Heart right ventricle (tissue), 16 donors: ENCODE measurements at places on chromosomes 6 and 20.

- H3K4me3 ChIP-seq, result no peak overlapping the region
- peak; percentile 30 for DNase-seq
- H3K27ac ChIP-seq, result peak overlapping the region; percentile 57
- H3K4me1 ChIP-seq, result peaks cover 27% of the 10 kb centered on the region
- no peaks in the 10 kb centered on the region for H3K36me3 ChIP-seq
These were observed 2.1 kb downstream of the RAET1E start for GRCh38 chr6:149895833-149896271.

GRCh38 chr20:49280463-49281058 is 2.7 kb upstream of the ZNFX1 start:
- peaks cover 15% of the 10 kb centered on the region for H3K36me3 ChIP-seq
- no peak for DNase-seq
- peaks cover 61% of the 10 kb centered on the region for H3K4me1 ChIP-seq
- peak overlapping the region; percentile 98 for H3K27ac ChIP-seq

GRCh38 chr6:82989736-82990290 is 75.8 kb downstream of the UBE3D start:
- H3K4me1 ChIP-seq, result no peaks in the 10 kb centered on the region
- no peak overlapping the region for H3K4me3 ChIP-seq
- H3K36me3 ChIP-seq, result no peaks in the 10 kb centered on the region
- DNase-seq, result no peak
- H3K27me3 ChIP-seq, result no peaks in the 10 kb centered on the region

- DNase-seq, result no peak
- peak overlapping the region; percentile 0 for H3K4me3 ChIP-seq
- peaks cover 50% of the 10 kb centered on the region for H3K4me1 ChIP-seq
- no peak overlapping the region for H3K27ac ChIP-seq
- H3K27me3 ChIP-seq, result no peaks in the 10 kb centered on the region
These were observed 84.2 kb downstream of the EPB41L2 start for GRCh38 chr6:130978660-130979396.

DNA sequence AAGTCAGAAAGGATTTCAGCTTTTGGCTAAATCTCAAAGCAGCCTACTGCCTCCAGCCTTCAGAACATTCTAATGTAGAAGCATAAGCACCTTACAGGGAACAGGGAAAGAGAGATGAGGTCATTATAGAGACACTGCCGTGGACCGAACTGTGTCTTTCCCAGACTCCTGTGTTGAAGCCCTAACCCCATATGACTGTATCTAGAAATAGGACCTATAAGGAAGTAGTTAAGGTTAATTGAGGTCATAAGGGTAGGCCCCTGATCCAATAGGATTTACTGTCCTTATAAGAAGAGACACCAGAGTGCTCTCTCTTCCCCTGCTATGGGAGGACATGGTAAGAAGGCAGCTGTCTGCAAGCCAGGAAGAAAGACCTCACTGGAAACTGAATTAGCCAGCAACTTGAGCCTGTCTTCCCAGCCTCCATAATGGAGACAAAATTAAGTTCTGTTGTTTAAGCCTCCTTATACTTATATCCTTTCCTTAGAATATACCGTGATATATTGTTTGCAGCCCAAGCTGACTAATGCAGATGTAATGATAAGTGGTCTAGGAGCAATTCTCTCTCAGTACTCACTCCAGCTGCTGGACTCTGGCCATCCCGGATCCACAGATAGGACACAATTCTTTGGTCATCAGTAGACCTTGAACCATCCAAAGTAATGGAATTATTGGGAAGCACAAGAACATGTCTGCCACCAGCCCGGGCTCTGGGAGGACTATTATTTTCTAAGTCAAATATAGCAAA is 71.4 kb downstream of the ALDH5A1 start:
- no peak overlapping the region for H3K4me3 ChIP-seq
- H3K27ac ChIP-seq, result no peak overlapping the region
- H3K27me3 ChIP-seq, result no peaks in the 10 kb centered on the region
- H3K4me1 ChIP-seq, result no peaks in the 10 kb centered on the region
- DNase-seq, result no peak

- H3K4me1 ChIP-seq, result no peaks in the 10 kb centered on the region
- no peak overlapping the region for H3K27ac ChIP-seq
- peaks cover 100% of the 10 kb centered on the region for H3K27me3 ChIP-seq
- no peak for DNase-seq
These were observed 25.2 kb downstream of the TFAP2B start for GRCh38 chr6:50843842-50844241.

- no peaks in the 10 kb centered on the region for H3K36me3 ChIP-seq
- H3K4me3 ChIP-seq, result no peak overlapping the region
- DNase-seq, result peak; percentile 72
- H3K4me1 ChIP-seq, result no peaks in the 10 kb centered on the region
- no peak overlapping the region for H3K27ac ChIP-seq
- H3K27me3 ChIP-seq, result peaks cover 50% of the 10 kb centered on the region
These were observed 7.4 kb upstream of the BPIFA3 start for GRCh38 chr20:33209789-33210188.

GRCh38 chr6:37305841-37306425 is 47.9 kb upstream of the RNF8 start:
- DNase-seq, result no peak
- peaks cover 7% of the 10 kb centered on the region for H3K36me3 ChIP-seq
- no peaks in the 10 kb centered on the region for H3K4me1 ChIP-seq
- no peak overlapping the region for H3K27ac ChIP-seq
- no peak overlapping the region for H3K4me3 ChIP-seq

DNA sequence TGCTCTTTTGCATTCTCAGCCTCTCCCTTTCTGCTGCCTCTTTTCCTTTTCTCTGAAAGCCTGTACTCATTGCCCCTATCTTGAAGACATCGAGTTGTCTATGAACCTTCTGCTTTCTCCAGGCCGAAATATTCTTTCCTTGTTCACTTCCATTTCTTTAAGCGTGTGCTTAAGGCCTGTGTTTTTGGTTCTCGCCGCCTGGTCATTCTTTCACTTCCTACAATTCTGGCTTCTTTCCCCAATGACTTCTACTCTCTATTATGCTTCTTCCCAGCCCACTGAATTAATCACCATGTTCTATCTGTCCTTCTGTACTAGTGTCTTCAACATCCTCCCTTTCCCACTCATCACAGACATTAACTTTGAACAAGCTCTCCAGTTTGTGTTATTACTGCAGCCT is 69.6 kb downstream of the C6orf52 start:
- H3K4me1 ChIP-seq, result no peaks in the 10 kb centered on the region
- no peak for DNase-seq
- H3K27me3 ChIP-seq, result no peaks in the 10 kb centered on the region

GRCh38 chr6:138287144-138287955 is 69.1 kb upstream of the PBOV1 start:
- DNase-seq, result no peak
- no peak overlapping the region for H3K4me3 ChIP-seq
- H3K27ac ChIP-seq, result no peak overlapping the region

DNA sequence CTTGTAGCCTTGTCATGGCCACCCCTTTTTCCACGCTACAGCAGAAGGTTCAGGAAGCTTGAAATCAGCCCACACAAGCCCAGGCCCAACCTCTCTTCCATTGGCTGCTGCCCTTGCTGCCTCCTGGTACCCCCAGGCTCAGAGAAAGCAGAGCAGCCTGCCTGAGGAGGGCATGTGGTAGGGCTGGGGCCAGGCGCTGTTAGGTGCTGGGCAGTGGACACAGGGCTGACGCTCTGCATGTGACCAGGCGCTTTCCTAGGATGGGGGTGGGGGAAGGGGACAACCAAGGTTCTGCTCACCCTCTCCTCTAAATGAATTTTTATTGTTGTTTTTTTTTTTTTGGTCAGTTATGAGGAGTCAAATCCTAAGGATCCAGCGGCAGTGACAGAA is 36.3 kb upstream of the ID1 start:
- peaks cover 56% of the 10 kb centered on the region for H3K4me1 ChIP-seq
- H3K36me3 ChIP-seq, result no peaks in the 10 kb centered on the region
- H3K27me3 ChIP-seq, result no peaks in the 10 kb centered on the region

GRCh38 chr6:127073222-127073621 is 45.2 kb upstream of the RSPO3 start:
- no peaks in the 10 kb centered on the region for H3K27me3 ChIP-seq
- no peaks in the 10 kb centered on the region for H3K4me1 ChIP-seq
- no peak overlapping the region for H3K4me3 ChIP-seq
- no peak overlapping the region for H3K27ac ChIP-seq
- H3K36me3 ChIP-seq, result no peaks in the 10 kb centered on the region
- DNase-seq, result no peak

DNA sequence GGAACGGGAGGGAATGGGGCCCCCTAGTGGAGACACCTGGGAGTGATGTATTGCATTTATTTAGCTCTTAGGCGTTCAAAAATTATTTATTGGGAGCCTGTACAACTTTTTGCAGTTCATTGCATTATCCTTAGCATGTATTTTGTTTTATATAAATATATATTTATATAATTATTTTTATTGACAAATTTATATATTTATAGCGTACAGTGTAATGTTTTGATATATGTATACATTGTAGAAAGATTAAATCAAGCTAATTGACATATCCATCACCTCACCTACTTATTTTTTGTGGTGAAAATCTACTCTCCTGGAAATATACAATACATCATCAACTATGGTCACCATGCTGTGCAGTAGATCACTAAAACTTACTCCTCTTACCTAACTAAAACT is 975 bp downstream of the SIRT5 start:
- H3K27ac ChIP-seq, result peak overlapping the region; percentile 99
- DNase-seq, result no peak
- peaks cover 4% of the 10 kb centered on the region for H3K4me1 ChIP-seq
- H3K36me3 ChIP-seq, result no peaks in the 10 kb centered on the region
- H3K27me3 ChIP-seq, result no peaks in the 10 kb centered on the region

GRCh38 chr6:4923081-4923480 is 80.8 kb downstream of the RPP40 start:
- peaks cover 18% of the 10 kb centered on the region for H3K4me1 ChIP-seq
- H3K36me3 ChIP-seq, result no peaks in the 10 kb centered on the region
- no peak overlapping the region for H3K4me3 ChIP-seq
- H3K27ac ChIP-seq, result no peak overlapping the region

DNA sequence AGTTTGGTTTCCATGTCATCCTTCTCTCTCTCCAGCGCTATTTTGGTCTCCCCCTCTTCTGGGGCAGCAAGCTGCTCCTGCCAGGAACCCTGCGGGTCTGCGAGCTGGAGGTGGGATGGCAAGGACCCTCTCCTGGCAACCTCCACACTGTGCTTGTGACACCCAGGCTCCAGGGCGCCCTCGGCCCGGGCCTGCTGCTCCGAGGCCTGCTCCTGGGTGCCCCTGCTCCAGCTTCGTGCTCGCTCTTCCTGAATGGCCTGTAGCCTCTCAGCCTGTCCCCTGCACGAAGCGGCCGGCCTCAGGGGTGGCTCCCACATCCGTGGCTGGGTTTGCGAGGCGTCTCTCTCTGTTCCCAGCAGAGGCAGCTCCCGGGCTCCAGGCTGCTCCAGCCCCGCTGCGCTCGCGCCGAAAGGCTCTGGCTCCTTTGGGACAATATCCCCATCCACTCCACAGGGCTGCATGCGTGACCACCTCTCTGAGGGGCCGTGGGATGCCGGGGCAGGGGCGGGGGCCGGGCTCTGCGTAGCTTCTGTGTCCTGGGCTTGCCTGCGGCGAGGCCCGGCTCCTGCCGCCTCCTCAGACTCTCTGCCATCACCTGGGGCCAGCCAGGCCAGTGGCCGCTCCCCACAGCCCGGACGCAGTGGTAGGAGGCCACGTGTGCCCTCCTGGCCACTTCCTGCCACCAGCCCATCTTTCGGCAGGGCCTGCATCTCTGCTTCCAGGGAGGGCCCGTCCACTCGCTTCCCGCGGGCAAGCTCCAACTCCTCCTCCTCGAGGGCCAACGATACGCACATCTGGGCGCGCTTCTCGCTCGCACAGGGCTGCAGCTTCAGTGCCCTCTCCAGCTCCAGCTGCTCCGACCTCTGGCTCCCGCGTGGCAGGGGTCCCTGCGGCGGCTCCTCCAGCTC is 68.9 kb downstream of the GINS1 start:
- H3K4me1 ChIP-seq, result no peaks in the 10 kb centered on the region
- H3K36me3 ChIP-seq, result peaks cover 17% of the 10 kb centered on the region
- no peaks in the 10 kb centered on the region for H3K27me3 ChIP-seq
- H3K27ac ChIP-seq, result no peak overlapping the region
- DNase-seq, result no peak

- no peak overlapping the region for H3K4me3 ChIP-seq
- peaks cover 46% of the 10 kb centered on the region for H3K4me1 ChIP-seq
- peak overlapping the region; percentile 71 for H3K27ac ChIP-seq
- H3K27me3 ChIP-seq, result no peaks in the 10 kb centered on the region
- no peaks in the 10 kb centered on the region for H3K36me3 ChIP-seq
- DNase-seq, result no peak
These were observed 8.6 kb downstream of the VNN2 start for GRCh38 chr6:132749111-132749510.

DNA sequence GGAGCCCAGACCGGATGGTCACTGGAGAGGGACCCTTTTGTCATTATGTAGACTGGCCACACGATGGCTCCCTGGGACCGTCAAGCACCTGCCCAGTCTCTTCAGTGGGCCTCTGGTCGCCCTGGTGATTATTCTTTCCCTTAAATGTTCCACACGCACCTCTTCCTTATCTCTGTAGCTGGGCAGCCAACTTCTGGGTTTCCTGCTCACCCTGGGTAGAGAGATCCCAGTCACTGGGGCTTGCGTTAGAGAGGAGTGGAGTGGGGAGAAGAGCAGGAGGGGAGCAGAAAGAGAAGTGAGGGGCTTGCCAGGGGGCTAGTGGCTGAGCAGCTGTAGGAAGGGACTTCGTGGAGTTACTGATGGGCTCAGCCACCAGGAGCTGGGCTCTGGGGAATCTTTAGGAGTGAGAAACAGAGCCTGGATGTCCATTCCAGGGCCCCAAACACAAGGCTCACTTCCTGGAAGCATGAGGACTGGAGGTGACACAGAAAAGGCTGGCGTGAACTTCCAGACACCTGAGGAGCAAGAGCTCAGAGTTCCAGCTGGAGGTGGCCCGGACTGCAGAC is 150.1 kb downstream of the DHX35 start:
- H3K4me3 ChIP-seq, result no peak overlapping the region
- no peaks in the 10 kb centered on the region for H3K36me3 ChIP-seq
- peak; percentile 40 for DNase-seq

- H3K36me3 ChIP-seq, result no peaks in the 10 kb centered on the region
- H3K27me3 ChIP-seq, result no peaks in the 10 kb centered on the region
- no peak overlapping the region for H3K4me3 ChIP-seq
These were observed 75.4 kb downstream of the ZNF133 start for GRCh38 chr20:18363708-18364107.

GRCh38 chr6:121285041-121285440 is 49.2 kb downstream of the TBC1D32 start:
- H3K27me3 ChIP-seq, result no peaks in the 10 kb centered on the region
- no peaks in the 10 kb centered on the region for H3K36me3 ChIP-seq
- H3K4me1 ChIP-seq, result no peaks in the 10 kb centered on the region
- no peak overlapping the region for H3K27ac ChIP-seq

GRCh38 chr6:30720738-30721197 is 616 bp downstream of the TUBB start:
- H3K4me3 ChIP-seq, result peak overlapping the region; percentile 81
- peaks cover 27% of the 10 kb centered on the region for H3K36me3 ChIP-seq
- peak overlapping the region; percentile 96 for H3K27ac ChIP-seq
- peak; percentile 73 for DNase-seq

GRCh38 chr6:168708984-168709383 is 268.0 kb downstream of the SMOC2 start:
- no peaks in the 10 kb centered on the region for H3K36me3 ChIP-seq
- DNase-seq, result no peak
- no peaks in the 10 kb centered on the region for H3K4me1 ChIP-seq
- H3K27me3 ChIP-seq, result no peaks in the 10 kb centered on the region
